ENCODE measurements at places on chromosomes 16 and 17.

GRCh38 chr16:86035906-86036305, 136.9 kb downstream of the IRF8 start:
- no peak for DNase-seq

- no peak for DNase-seq
Observed at GRCh38 chr16:23642246-23642774, 1.0 kb downstream of the DCTN5 start.

GRCh38 chr17:1648173-1648962, 1.3 kb downstream of the RILP start:
- DNase-seq, result no peak

GRCh38 chr17:55308613-55309391, 44.0 kb downstream of the HLF start:
- no peak for DNase-seq

DNA sequence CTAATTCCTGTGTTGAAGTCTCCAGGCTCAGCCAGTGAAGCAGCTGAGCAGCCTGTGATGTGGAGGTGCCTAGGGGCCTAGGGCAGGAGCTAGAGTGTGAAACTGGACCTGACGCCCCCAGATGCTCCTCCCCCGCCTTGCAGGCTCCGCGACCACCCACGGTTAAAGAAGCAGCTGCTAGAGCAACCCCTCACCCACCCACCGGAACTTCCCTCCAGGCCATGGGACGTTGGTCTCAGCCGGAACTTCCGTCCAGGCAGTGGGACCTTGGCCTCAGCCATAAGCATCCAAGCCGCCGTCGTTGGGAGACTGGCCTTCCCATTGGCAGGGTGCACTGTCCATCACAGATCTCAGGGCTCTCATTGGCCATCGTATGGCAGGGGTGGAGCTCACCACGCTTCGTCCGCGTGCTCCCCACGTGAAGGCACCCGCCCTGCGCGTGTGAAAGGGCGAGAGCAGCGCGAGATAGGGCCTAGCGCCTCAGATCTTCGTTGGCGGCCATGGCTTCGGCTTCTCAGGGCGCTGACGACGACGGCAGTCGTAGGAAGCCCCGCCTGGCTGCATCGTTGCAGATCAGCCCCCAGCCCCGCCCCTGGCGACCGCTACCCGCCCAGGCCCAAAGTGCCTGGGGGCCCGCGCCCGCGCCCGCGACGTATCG, at the start of gene ADAD2:
TSS of gene ADAD2 (plus strand) at position 427 of the 658 bp plus-strand sequence. CDS start at position 501, 74 bp downstream.
- no peak for DNase-seq

GRCh38 chr17:56891751-56892150, 22.1 kb downstream of the TRIM25 start:
- DNase-seq, result no peak

GRCh38 chr17:69250641-69251040, 22.0 kb upstream of the ABCA10 start:
- no peak for DNase-seq

DNA sequence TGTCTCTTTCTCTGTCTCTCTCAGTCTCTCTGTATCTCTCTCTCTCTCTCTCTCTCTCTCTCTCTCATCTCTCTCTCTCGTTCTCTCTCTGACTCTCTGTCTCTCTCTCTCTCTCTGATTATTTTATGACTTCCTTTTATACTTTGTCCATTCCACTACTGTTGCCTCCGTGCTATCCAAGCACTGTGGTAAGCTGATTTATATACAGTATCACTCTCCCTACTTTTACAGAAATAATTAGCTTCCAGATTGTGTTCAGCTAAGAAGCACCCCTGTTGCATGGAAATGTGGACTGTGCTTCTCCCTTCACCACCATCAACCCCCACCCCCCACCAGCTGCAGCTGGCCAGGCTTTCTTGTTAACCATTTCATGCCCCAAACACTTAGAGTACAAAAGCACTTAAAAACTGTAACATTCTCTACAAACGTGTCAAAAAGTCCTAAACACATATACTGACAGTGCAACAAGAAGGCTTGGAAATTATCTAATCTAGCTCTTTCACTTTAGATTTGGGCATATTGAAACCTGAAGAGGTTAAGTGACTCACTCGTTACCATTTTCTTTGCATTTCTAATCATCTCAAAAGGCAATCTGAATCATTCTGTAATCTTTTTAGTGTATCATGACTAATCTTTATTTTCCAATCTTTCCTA, 11.6 kb upstream of the TMEM100 start:
- DNase-seq, result no peak

- DNase-seq, result no peak
Observed at GRCh38 chr17:79803421-79803996, 6.6 kb upstream of the CBX8 start.

- no peak for DNase-seq
Observed at GRCh38 chr17:8708025-8708461, 36.6 kb downstream of the CCDC42 start.

DNA sequence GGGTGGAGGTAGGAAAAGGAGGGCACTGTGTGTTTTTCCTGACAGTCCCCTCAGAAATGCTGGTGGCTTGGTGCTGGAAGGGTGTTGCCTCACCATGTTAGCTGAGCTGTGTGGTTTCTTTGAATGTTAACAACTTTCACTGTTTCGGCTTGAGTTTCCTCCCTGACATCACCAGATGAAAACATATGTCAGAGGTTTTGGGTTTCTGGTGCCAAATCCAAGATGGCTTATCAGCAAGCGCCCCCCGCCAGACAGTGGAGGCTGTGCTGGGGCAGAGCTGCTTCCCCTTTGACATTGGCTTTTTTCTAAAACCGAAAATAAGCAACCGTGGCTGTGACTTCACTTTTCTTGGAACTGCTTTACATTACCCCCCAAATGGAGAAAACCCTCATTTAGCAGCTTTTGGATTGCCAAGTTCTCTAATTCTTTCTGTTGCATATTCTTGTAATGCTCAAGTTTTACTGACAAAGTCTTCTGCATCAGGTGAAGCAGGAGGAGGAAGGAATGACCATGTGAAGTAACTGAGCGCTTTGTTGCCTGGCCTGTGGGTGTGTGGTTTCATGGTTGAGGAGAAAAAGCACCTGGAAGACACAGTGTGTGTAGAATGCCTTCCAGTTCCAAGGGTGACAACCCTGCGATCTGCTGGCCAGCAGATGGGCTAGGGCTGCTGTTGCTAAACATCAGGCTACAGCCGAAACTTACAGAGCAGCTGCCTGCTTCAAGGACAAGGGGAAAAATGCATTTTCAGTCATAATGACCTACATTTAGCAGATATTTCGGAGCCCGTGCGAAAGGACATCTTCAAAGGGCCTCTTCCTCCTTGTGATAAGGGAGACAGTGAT, 9.7 kb downstream of the RMI2 start:
- no peak for DNase-seq

- DNase-seq, result no peak
Observed at GRCh38 chr17:64406321-64407200, 15.9 kb upstream of the PECAM1 start.

GRCh38 chr16:66569827-66570405, 3.7 kb downstream of the CMTM1 start:
- DNase-seq, result no peak

DNA sequence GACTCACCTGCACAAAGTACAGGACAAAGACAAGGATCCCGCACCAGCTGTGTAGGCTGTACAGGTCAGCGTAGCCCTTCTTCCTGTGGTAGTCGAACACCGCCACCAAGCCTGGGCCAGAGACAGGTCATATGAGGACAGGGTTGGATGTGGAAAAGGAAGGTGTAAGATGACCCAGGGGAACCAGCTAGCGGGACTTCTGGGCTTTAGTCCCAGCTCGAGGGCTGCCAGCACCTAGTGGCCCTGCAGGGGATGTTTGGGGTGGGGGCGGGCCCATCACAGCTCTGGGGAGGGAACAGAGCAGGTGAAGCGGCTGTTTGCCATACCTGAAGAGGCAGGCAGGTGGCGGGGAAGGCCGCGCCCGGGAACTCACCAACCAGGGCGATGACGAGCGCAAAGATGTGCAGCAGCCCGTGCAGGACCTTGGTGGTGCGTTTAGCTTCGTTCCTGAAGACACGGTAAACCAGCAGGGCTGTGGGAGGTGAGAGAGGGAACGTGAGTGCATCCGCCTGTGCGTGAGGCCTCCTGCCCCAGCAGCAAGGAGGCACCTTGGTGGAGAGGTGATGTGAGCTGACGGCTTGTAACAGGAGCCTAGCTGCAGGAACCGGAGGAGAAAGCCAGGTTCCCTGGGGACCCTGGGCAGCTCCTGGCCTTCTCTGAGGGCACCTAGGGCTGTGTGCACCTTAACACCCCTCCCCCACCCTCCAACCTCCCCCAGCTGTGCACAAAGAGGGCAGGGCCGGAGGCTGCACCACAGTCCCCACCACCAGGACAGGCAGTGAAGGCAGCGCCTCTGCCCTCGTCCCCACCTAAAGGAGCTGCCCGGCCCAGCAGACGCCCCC, 10.2 kb downstream of the CYB561 start:
- no peak for DNase-seq

DNA sequence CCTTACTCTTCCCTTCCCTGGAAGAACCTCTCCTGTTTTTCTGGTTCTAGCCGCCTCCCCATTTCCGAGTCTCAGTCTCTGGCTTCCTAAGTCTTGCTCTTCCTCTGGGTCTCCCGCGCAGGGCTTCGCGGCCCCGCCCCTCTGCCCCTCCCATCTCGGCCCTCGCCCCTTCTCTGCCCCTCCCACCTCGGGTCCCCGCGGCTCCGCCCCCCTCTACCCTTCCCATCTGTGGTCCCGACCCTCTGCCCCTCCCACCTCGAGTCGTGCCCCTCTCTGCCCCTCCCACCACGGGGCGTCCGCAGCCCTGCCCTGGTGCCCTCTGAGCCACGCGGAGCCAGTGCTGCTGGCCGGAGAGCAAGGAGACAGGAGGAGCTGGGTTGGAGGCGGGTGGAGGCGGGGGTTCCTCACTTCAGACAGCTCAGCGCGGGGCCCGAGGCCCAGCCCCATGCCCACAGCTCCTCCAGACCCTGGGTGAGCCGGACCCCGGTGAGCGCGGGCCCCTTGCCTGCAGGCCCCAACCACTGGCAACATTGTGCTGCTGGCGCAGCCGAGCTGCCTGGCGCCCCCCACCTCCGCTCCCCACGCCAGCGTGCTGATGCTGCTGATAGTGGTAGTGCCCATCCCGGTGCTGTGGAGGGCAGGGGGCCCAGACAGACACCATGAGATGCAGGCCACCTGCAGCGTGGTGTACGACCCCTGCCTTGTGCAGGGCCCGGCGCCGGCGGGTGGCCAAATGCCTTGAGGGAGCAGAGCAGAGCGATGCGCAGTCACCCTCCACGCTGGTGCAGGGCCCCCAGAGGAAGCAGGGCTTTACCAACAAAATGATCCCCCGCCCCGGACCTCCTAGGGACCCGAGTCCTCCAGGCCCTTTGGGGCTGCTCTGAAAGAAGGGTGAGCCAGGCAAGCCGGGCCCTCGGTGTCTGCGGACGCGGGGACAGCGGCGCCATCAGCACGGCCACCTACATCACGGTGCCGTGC, 2115.3 kb downstream of the TP53TG3F start:
- no peak for DNase-seq

DNA sequence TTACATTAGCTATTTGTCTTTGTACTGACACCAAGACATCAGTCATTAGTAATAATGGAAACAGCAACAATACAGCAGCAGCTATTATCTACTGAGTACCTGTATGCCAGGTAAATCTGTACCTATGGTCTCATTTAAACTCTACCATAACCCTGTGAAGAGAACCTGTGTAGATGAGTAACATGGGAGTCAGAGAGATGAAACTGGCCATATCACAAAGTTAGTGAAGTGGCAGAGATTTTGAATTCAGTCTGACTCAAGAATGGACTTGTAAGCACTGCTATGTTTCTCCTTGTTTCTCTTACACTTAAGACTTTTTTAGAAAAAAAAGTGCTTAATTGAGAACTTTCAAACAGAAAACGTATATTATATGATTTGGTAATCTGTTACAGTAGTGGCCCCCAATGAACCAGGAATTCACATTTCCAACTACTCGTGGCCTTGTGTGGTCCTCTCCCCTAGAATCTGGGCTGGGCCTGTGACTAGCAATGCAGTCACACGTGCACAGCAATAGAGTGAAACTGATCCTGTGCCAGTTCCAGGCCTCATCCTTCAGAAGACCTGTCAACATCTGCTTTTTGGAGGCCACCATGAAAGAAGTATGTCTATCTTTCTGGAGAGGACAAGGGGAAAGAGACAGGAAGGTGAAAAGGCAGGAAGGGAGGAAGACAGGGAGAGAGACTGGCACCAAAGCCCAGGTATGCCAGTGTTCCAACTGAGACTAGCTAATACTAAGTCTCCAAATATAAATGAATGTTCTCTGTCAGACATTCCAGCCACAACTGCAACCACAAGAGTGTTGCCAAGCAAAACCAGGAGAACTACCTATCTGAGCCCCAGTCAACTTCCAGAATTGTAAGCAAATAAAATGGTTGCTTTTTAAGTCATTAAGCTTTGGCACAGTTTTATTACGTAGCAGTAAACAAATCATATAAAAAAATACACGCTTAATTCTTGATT, 12.0 kb downstream of the CRLF3 start:
- DNase-seq, result no peak

- no peak for DNase-seq
Observed at GRCh38 chr16:79361132-79361751, 239.3 kb downstream of the MAF start.

- DNase-seq, result no peak
Observed at GRCh38 chr17:48181653-48182052, 74.1 kb downstream of the SNX11 start.

DNA sequence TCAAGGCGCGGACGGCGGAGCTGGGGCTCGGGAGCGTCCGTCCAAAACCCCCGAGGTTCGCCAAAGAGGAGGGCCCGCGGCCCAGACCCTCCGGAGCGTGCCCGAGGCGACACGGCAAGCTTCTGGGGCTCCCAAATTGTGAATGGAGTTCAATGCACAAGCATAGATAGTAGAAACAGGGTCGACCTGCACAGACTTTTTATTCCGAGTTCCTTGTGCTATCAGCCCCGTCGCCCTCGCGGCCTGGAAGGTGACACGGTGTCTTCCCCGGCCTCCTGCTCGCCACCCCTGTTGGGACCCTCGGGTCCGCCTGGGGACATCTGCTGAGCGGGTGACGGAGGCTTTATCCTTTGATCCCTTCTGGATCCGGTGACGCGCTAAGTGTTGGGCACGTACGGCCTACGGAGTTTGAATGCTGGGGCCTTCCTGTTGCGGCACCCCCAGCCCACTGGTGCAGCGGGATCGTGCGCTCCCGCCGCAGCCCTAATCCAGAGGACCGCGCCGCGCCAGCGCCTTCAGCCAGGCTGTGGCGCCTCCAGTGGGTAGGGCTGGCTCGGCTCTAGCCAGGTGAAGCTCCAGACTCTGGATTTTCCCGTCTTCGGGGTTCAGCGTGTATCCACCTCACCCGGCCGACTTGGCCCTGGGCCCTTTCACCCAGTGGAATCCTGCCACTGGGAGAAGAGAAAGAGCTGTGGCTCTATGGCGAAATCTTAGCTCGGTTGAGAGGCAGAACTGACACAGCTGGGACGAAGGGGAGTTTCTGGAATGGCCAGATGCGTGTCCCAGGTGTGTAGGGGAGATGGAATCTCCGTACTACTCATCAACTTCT, 17.0 kb upstream of the NTN1 start:
- DNase-seq, result no peak

- DNase-seq, result no peak
Observed at GRCh38 chr17:8934346-8934745, 31.2 kb downstream of the PIK3R5 start.

GRCh38 chr17:53628011-53628410, 194.7 kb upstream of the KIF2B start:
- no peak for DNase-seq

Data from glomerular endothelial cell (primary cell).